ENCODE measurements at places on chromosomes 2 and 18. TPM values are rescaled to one million over a fixed set of nuclear protein-coding genes. Genes with fewer than 3 reads are reported as not detected.
A peak's percentile ranks its signal among the peaks of the same experiment; 100 is the strongest.

COL5A2 gene
- 632 TPM for total RNA-seq

LANCL1 gene
- 35.8 TPM for total RNA-seq

- no peak for DNase-seq
Measured at GRCh38 chr2:126849991-126850535, 48.6 kb upstream of the TEX51 start.

DNA sequence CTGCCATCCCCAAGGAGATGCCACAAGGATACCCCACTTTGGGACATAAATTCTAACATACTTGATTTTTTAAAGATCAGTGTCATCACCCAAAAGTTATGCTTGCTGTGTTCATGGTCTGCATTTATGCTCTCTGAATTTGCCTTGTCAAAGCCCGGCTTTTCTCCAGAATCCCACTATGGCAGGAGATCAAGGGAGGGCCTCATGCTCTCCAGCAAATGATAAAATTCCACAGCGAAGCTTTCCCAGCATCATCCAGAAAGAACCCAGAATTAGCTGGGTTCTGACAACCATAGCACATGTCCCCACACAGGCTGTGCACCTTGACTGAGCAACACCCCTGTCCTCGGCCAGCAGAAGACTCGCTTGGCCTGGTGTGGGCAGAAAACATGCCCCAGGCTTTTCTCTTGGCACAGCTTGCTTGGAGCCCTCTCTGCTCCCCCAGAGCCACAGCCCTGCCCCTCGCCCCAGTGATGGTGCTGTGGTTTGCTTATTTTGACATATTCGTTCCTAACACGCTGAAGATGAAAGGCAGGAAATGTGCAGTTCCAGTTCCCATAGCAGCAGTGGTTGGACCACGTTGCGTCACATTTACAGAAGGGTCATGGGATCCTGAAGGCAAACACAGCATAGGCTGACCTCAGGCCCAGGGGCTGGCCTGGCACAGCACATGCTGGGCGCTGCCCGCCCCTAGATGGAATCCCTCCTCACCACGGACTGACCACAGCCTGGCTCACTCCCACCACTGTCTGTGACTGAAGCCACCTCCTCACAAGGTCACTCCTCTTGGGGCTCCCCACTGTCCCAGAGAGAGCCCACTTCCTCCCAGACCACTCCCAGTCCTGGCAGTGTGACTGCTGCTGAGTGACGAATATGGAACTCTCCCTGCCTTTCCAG lies 14.1 kb upstream of the CHRNA1 start:
- peak; percentile 96 for DNase-seq

- no peak for DNase-seq
Measured at GRCh38 chr2:70005752-70006446, 44.5 kb upstream of the ASPRV1 start.

- no peak for DNase-seq
Measured at GRCh38 chr2:28818053-28818452, 7.4 kb downstream of the SPDYA start.

- DNase-seq: no peak
Measured at GRCh38 chr2:104975371-104975770, 62.5 kb upstream of the MRPS9 start.

- peak; percentile 85 for DNase-seq
Measured at GRCh38 chr2:85421260-85422071, 3.0 kb downstream of the SH2D6 start.

DNA sequence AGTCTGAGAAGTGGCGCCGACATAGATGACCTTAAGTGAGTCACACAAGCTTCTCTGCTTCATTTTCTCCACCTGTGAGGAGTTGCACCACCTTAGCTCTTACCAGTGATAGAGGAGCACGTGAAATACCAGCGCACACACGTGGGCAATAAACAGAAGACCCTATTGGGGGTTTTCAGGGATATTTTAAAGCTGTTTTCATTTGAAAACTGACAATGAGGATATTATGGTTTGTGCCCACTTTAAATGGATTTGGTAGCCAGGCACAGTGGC lies 47.3 kb upstream of the FZD7 start:
- peak; percentile 27 for DNase-seq
